Activated CD4-positive, alpha-beta T cell treated with anti-CD3 and anti-CD28 coated beads, Interleukin-2, amount 50 U/mL, for 1 hour (primary cell): ENCODE measurements at places on chromosomes 13 and 19.

GRCh38 chr19:4369109-4369887 lies 25.9 kb downstream of the MPND start:
- DNase-seq: peak; percentile 52

DNA sequence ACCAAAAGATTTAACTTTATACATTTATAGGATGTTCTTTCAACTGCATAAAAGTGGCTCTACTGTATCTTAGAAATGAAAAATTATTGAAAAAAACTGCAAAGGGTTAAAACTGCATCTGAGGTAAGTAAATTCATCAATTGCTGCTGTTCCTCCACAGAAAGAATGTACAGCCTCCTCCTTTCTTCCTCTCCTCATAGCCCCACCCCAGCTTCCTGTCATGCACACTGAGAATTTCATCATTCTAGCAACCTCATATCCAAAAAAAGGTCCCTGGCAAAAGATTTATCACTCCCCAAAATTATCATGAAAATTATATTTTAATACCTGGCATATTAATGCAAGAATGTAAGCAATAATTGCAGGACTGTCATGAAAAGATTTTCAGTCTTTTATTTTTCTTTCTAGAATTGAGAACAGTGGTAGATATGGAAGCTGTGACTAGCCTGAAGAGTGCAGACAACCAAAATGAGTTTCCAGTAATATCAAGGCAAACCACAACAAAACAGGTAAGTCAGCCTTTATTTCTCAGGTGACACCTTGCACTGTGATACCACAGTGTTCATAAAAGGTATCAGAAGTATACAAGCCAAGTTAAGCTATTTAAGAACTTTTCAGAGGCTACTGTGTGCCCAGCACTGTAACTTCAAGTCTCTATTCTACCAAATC lies 110.8 kb downstream of the SUCLA2 start:
- no peak for DNase-seq

DNA sequence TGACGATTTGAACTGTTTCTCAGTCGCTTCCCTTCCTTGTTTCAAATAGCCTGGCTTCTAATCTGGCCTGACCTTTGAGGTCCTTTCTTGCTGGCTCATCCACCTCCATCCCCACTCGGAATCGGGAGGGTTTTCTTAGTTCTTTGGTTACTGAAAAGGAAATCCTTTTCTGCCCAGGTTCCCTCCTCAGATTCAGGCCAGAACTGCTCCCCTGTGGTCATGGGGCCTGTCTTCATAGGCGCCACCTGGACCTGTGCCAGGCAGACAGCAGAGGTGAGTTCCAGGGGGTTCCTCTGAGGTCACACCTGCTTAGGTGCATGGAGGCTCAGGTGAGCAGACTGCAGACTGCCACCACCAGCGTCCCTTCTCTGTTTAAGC lies 62.4 kb downstream of the AKAP11 start:
- no peak for DNase-seq

DNA sequence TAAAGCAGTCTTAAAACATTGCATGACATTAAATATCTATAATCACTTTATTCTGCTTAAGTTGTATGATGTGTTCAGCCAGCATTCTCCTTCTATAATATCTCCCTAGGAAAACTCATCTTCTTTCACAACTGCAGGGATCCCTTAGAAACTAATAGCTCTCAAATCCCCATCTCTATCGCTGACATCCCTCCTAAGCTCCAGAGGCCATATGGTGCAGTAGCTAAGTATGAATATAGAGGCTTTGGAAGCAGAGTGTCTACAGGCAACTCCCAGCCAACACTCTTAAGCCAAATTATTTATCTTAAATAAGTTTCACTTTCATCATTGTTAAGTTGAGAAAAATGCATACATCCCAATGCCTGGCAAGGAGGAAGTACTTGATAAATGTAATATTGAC lies 349.5 kb upstream of the MIR17HG start:
- DNase-seq: no peak

- DNase-seq: no peak
Measured at GRCh38 chr13:57045826-57046546, 94.7 kb upstream of the PRR20A start.

DNA sequence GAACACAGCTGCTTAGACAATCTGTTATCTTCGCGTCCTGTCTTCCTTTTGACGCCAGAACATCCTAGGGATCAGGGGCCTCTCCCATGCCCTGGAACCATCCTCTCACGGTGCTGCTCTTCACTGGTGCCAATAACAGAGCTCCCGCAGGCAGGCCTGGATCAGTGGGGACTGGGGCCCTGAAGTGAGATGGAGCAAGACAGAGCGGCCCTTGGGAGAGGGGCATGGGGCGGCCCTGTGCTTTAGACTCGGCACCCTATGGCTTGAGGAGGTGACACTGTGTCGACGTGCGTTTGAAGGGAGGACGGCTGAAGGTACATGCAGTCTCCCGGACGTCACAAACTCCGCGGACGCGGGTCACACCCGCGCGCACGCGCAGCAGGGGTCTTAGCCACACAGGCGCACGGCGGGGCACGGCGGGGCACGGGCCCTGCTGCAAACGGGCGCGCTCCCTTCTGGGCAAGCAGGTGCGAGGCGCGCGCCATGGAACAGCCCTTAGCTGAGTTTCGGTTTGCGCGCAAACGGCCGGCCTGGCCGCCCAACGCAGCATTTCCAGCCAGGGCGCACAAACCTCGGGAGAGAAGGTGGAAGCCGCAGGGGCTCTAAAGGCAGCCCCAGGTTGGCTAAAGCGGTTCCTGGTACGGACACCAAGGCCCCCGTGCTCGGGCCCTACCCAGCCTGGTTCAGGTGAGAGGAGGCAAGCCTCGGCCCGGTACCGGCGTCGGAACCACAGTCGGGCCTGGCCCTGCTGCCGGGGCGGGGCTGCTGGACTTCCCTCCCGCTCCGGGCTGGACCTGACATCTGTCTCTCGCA lies 16.5 kb upstream of the RNF17 start:
- DNase-seq: no peak

DNA sequence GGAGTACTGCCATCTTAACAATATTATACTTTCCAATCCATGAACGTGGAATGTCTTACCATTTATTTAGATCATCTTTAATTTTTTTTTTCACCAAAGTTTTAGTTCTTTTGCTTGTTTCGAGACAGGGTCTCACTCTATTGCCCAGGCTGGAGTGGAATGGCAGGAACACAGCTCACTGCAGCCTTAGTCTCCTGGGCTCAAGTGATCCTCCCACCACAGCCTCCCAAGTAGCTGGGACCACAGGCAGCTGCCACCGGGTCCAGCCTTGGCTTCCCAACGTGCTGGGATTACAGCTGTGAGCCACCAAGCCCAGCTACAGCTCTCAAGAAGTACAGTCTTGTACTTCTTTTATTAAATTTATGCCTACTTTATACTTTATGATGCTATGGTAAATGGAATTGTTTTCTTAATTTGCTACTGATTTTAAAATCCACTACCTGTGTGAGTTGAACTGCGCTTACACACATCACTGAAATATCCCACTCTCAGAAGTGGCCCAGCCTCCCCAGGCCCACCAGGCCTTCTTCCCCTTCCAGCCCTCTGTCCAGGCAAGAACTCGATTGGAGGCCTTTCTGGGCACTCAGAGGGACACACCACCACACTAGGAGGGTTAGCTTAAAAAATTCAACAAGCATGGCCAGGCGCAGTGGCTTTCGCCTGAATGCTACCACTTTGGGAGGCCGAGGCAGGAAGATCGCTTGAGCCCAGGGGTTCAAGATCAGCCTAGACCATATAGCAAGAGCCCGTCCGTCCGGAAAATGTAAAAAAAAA lies 1.0 kb upstream of the PGLS start:
- DNase-seq: no peak

DNA sequence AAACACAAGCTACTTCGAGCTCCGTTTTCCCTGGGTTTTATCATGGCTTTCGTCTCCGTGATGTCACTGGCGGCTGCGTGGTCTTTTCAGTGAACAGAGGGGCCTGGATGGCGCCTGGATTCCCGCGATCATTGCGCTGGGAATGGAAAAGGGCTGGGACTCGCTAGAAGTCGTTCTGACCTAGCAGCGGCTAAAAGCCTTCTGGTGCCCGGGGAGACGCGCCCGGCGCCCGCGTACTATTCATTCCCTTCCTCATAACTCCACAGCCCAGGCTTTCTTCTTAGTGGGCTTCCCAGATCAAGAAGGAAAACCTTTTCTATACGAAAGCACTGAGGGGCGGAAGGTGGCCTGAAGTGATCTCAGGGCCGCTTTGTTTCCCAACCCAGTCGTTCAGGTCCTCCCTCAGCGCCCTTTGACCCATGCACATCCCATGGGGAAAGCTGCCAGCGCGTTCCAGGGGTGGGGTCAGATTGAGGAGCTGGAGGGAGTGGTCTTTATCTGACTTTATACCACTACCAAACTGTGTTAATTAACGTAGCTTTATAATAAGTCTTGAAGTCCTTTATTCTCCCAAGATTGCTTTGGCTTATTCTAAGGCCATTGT lies 96.6 kb downstream of the ELF1 start:
- DNase-seq: no peak

DNA sequence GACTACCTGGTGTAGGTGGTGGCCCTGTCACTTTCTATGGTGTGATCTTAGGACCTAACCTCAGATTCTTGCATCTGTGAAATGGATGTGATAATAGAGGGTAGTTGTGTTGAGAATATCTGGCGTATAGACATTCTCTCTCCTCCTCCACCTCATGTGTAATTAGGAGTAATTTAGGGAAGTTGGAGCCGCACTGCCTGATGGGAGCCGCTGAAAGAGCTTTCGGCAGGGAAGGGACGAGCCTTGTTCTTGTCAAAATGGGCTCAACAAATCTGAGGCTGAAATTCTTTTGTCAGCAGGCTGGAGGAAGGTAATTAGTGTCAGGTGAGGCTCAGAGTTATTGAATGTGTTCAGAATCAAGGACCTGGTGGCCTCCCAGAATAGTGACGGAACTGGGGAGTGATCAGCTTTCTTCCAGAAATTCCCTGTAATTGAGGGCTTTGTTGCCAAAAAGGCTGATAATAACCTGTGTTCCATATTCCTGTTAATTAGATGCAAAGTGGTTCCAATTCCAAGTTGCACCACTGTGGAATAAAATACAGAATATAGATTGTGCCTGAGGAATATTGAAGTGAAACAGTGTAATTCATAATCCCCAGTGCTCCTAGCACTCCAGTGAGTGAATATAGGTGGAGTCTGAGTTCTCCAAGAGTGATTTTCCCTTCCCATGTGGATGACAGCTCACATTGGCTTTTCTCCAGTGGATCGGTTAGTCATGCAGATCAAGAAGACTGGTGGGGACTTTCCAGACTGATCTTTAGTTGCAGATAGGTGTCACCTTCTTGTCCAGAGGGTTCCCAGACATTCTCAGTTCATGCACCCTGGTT lies 47.5 kb downstream of the SPATA13 start:
- no peak for DNase-seq

DNA sequence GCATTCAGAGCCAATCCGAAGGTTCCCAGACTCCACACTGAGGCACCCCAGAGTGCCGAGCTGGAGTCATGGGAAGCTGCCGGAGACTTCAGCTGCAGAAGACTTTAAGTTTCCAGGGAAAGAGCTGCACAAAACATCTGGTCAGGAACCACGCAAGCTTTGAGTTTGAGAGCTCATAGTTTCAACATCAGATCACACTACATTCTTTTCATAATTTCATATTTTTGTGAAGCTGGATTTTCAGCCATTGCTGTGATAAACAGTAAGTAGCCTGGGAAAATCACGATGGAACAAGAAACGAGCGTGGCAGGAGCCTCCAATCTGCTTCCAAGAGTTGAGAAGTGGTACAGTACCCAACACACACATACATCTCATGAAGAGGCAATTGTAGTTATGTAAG lies 25.5 kb upstream of the ATP12A start:
- no peak for DNase-seq

DNA sequence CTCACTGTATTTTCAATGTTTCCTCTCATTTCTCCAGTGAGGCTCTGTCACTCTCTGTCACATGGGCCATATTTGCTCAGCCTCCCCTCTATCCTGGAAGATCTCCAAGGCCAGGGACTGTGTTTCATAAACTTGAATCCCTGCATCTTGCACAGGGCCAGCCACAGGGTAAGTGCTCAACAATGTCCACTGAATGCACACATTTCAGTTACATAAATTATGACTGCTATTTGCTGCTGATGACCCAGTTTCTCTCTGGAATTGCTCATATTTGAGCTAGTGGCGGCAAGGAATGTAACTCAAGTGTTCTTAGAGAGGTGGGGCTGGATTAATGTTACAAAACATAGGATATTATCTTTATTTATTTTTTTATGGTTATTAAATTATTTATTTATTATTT lies 6.1 kb downstream of the CLC start:
- DNase-seq: no peak

DNA sequence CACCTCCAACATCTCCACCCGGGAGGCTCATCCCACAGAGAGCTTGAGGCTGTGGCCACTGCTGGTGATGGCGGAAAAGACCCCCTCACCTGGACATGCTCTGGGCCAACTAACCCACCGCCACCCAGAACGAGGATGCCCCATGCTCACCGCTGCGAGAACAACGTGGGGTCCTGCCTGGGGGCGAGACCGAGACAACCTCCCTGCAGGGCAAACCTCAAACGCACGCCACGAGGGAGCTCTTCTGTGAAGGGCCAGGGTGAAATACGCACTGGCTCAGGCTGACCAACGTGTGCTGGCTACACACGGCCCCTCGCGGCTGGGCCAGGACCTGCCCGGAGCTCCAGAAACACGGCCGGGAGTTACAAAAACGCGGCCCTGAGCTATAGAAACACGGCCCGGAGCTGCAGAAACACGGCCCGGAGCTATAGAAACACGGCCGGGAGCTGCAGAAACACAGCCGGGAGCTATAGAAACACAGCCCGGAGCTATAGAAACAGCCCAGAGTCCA lies 19.0 kb upstream of the PLPP2 start:
- no peak for DNase-seq

DNA sequence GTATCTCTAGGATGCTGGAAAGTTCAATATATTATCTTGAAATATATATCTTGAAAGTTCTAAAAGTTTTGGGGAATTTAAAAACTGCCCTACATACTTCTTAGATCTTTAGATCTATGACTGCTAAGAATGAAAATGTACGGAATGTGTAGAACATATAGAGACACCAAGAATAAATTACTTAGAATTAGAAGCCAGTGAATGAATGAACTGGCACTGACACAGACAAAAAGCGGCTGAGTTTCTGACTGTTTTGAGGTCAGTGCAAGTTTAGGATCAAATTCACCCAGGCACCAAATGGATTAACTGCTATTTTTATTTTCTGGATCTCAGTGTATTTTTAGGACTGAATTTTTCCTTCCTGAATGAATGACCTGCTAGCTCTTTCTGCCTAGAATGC lies 411.2 kb downstream of the KCTD12 start:
- no peak for DNase-seq
